H54 (cell line): ENCODE measurements at places on chromosomes 3 and 15.
A peak's percentile ranks its signal among the peaks of the same experiment; 100 is the strongest.

DNA sequence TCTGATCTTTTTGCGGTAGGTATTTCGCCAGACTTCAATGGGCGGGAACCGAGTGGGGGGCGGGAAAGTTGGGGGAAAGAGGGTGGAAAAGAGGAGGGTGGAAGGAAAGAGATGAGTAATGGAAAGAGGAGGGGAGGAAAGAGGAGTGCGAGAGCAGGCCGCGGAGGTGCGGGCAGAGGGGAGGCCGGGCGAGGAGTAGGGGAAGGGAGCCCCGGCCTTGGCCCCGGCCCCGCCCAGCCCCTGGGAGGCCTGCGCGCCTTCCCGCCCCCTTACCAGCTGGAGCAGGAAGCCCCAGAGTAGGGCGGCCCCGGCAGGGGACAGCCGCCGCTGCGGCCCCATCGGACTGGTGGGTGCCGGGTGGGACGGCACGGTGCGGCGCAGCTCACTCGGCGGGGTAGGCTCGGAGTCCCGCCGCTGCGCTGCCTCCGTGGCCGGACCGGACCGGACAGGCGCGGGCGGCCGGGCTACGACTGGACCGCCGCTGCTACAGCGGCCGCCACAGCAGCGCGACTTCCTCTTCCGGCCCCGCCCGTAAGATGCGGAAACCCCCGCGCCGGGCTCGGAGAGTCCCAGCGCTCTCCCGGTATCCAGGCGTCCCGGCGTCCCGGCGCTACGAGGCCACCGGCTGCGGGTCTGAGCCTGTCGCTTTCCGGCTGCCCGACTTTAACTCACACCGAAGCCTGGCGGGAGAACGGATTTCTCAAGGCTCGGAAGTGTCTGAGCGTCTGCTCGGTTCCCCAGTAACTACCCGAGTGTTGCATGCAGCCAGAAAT, at the start of gene SPPL2A:
TSS of gene SPPL2A (minus strand) at position 512 of the 773 bp plus-strand sequence. CDS start at position 339, 173 bp downstream.
- peak; percentile 80 for DNase-seq

DNA sequence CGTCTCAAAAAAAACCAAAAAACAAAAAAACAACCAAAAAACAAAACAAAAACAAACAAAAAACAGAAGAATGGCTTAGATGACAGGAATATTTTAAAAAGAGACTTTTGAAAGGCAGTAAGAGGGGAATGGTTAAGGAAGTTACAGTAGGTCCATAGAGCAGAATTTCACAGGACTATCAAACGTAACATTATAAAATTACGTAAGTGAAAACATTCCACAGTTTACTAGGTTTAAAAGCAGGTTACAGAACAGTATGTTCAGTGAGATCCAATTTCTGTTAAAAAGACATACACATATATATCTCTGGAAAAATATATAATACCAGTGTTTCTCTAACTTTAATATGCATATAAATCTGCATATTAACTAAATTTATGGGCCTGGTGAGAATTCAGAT, 50.2 kb upstream of the MUC13 start:
- no peak for DNase-seq

DNA sequence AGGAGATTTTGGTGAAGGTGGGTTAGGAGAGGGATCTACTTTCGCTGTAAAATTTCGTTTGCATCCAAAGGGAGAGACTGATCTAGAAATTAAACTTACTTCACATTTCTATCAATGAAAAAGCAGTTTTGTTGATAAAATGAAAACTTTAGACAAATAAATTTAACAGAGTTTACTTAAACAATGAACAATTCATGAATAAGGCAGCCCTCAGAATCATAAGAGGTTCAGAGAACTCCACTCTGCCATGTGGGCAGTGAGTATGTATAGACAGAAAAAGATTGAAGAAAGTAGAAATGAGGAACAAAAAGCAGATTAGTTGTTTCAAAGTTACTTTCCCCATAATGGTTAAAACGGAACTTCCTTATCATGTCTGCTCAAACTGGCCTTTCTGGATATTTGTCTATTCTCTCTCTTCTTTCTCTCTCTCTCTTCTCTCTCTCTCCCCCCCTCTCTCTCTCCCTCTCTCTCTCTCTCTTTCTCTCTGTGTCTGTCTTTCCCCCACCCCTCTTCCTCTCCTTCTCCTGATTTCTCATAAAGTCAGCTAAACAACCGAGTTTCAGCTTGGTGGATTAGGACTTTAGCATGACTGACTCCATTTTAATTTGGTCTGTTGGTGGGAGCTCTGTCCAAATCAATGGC, 248.9 kb downstream of the TJP1 start:
- DNase-seq: no peak

DNA sequence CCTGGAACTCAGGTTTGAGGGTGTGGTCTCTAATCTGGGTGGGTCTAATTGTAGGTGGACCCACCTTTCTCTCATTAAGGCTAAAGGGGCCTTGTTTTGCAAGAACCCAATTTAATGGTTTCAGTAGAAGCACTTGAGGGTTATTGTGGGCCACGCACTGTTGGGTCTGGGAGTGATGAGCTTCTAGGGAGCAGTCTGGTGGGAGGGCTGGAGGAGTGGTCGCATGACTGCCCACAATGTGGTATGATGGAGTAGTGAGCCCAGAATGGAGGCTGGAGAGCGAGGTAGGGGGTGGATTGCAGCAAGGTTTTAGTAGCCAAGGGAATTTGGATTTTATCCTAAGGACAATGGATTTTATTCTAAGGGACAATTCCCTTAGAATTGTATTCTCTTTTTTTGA, 2.7 kb downstream of the TATDN2 start:
- no peak for DNase-seq

- DNase-seq: no peak
Measured at GRCh38 chr15:41888662-41889253, 5.1 kb downstream of the SPTBN5 start.

GRCh38 chr15:67117370-67117769, 52.0 kb downstream of the SMAD3 start:
- no peak for DNase-seq

- DNase-seq: peak; percentile 47
Measured at GRCh38 chr15:72117486-72118016, 399 bp downstream of the MYO9A start.

DNA sequence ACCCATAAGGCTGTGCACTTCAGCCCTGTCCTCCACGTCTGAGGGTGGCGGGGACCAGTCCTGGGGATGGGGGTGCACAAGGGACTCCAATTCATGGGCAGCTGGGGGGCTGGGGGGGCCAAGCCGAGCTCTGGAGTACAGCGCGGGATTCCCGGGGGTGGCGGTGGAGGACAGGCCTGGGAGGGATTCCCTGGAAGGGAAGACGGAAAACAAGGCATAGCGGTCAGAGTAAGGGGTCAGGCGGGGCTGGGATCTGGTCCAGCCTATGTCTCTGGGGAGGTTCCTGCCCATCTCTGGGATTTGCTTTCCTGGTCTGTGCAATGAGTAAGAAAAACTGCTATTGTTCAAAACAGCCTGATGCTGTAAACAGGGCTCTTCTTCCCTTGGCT, 8.1 kb upstream of the IGDCC3 start:
- DNase-seq: no peak

DNA sequence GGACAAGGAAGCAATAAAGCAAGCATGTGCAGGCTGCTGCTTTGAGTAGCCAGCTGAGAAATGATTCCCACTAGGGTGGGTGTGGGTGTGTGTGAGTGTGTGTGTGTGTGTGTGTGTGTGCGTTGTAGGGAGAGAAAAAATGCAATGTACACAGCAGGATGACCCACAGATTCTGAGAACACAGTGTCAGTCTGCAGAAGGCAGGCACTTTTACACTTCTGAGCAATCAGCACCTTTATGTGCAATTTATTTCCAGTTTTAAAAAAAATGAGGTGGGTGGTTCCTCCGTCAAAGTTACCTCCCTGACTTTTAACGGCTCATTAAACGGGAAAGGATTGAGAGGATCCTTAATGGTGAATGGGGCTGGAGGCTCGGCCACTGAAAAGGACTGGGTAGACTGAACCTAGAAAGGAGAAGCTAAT, 38.5 kb upstream of the LIPC start:
- no peak for DNase-seq

DNA sequence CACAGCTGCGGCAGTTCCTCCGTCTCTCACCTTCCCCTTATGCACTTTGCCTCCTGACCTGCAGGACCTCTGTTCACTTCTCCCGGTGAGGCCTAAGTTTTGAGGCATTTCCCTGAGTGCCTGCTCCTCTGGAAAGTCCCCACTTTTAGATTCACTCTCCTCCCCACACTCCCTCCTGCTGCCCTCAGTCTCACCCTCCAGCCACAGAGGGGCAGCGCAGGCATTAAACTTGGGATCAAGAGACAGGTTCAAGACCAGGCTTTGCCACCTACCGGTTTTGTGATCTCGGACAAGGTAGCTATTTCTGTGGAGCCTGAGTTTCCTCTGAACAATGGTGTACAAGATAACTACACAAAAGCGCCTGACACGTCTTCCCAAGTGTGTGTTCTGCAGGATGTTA, 19.4 kb downstream of the SLC6A11 start:
- no peak for DNase-seq

DNA sequence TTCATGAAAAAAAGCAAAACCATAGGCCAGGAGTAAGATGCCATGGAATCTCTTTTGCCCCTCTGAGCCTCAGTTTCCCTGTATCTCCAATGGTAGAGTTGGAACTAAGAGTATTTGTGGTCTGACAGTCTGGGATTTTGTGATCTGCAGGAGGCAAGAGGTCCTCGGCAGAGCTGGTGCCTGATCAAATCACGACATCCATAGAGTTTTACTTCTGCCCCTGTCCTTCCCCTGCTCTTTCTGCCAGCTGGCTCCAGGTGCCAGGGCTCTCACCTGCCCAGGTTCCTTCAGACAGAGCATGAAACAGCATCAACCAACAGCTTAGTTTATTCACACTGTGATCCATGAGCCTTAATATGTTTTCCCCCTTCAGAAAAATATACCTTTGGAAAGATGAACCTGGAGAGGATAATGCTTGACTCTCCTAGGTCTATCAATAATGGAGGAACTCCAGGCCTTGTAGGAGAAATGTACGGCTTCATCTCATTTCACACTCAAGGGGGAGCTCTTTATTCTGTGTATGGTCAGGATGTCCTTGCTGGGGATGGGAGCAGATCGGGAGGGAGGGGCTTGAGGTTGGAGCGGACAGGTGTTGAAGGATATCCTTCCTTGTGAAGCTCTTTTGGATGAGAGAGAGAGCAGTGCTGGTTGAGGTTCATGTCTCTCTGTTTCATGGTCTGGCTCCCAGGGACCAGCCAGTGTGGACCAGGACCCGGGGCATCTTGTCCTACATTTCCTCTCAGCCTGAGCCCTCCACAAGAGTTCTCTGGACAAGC, 309.9 kb downstream of the RPLP1 start:
- DNase-seq: no peak

GRCh38 chr3:64078966-64079365, 55.7 kb upstream of the PSMD6 start:
- no peak for DNase-seq

- peak; percentile 42 for DNase-seq
Measured at GRCh38 chr3:77038468-77038929, 1.4 kb upstream of the ROBO2 start.

DNA sequence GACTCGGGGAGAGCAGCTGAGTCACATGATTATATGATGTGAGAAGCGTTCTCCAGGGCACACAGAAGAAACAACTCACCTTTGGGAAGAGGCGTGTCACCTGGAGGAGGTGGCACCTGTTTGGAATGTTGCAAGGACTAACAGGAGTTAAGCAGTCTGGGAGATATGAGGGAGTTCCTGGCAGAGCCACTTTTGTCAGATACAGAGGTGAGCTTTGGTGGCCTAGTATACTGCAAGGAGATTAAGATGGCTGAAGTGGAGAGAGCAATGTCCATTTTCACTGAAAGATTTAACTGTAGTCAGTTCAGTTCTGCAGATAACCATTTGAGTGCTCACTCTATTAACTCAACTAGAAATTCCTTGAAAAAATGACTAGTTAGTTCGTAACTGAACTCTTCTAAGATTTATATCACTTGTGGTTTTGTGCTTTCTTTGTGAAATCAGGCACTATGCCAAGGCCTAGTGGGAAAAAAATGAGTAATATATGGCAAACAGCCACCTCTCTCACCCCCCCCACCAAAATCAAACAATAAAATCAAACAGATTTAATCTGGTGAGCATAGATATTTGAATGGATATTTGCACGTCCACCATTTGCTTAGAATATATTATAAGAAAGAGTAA, 61.3 kb downstream of the CRYBG3 start:
- peak; percentile 1 for DNase-seq

DNA sequence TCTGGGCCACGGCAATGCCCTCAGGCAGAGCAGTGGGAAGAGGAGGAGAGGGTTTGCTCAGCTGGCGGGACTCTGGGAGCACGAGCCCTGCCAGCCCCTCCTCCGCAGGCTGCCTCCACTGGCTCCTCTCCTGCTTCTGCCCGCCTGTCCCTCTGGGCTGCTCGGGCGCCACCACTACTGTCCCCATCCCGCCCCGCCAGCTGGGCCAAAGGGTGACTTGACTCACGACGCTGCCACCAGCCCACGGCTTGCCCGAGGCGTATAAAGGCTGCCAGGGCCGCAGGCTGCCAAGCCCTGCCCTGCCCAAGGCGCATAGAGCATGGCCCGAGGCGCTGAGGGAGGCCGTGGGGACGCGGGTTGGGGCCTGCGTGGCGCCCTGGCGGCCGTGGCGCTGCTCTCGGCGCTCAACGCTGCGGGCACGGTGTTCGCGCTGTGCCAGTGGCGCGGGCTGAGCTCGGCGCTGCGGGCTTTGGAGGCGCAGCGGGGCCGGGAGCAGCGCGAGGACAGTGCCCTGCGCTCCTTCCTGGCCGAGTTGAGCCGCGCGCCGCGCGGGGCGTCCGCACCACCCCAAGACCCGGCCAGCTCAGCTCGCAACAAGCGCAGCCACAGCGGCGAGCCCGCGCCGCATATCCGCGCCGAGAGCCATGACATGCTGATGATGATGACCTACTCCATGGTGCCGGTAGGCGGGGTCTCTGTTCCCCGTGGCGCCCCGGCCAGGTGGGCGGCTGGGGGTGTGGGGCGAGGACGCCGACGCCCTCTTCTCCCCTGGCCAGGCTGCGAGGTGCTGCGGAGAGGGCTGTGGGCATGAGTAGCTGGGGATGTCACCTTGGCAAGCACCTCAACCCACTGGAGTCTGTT, at the start of gene GLDN:
TSS of gene GLDN (plus strand) at position 290 of the 861 bp plus-strand sequence. CDS start at position 320, 30 bp downstream.
- DNase-seq: no peak
